ENCODE measurements at places on chromosomes 13 and 19. TPM values are rescaled to one million over a fixed set of nuclear protein-coding genes. Genes with fewer than 3 reads are reported as not detected.

The FSTL3 gene
- 118 TPM for polyA plus RNA-seq

The SIGLEC11 gene
- polyA plus RNA-seq = 0.20 TPM

- DNase-seq = no peak
Measured at GRCh38 chr19:52901842-52902241, 4.4 kb upstream of the ZNF320 start.

DNA sequence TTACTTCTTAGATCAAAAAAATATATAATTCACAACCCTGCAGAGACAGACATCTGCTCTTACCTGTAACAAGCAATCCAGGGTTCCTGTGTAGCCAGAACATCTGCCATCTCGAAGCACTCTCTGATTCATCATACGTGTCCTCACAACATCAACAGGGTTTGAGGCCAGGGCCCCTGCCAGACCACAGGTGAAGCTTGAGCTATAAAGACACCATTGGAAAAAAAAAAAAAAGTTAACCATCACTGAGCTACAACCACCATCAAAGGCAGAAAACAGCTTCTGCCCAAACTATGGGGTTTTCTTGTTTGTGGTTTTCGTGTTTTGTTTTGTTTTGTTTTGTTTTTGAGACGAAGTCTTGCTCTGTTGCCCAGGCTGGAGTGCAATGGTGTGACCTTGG lies 19.3 kb downstream of the SLC25A30 start:
- DNase-seq = no peak

DNA sequence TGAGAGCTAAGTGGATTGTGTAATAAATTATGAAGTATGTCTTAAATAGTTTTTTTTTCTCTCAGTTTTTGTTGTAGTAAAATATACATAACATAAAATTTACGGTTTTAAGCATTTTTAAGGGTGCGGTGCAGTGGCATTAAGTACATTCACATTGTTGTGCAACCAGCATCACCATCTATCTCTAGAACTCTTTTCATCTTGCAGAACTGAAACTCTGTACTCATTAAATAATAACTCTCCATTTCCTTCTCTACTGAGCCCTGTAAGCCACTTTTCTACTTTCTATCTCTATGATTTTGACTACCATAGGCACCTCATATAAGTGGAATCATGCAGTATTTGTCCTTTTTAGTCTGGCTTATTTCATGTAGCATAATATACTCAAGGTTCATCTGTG lies 87.1 kb downstream of the GJA3 start:
- DNase-seq = no peak

All from heart right ventricle (tissue), 16 donors.